MV-4-11 (cell line): ENCODE measurements at places on chromosomes 1 and 21.
A peak's percentile ranks its signal among the peaks of the same experiment; 100 is the strongest.

DNA sequence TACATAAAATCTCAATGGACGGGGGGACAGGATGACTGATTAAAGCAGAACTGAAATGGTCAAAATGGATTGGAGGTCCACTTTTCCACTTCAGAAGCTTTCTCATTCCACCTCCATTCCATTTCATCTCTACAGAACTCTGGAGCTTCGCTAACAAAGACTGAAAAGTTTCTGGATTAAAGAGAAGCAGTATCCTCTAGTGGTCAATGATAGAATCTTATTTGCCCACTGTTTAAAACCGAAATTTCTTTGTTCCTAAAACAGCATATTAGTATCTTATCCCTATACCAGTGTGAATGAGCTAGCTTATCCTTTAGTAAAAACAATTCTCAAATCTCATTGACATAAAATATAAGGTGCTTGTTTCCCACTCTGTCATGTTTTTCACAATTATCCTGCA lies 890.6 kb downstream of the KCNT2 start:
- DNase-seq, result peak; percentile 57

DNA sequence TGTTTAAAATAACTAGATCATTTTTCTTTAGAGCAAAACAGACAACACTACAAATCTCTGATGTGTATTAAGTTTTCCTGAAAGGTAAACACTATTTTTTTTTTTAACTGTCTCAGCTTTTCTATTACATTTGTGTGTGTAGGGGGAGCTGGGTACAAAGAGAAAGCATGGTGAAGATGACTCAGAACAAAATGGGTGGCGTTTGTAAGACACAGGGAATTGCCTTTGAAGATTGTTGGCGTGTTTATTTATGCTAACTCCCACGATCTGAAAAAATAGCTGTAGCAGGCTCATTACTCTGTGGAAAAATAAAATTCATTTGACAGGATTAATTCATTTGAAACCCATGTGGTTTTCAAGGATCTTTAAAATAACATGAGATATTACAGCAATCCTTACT lies 285.1 kb downstream of the RYR2 start:
- DNase-seq, result no peak

- no peak for DNase-seq
These were observed 4.0 kb downstream of the FTCD start for GRCh38 chr21:46151261-46151988.

- DNase-seq, result peak; percentile 19
These were observed 128.0 kb downstream of the ADAMTS1 start for GRCh38 chr21:26717146-26717739.

GRCh38 chr1:36279110-36279788 lies 26.9 kb upstream of the SH3D21 start:
- peak; percentile 14 for DNase-seq

DNA sequence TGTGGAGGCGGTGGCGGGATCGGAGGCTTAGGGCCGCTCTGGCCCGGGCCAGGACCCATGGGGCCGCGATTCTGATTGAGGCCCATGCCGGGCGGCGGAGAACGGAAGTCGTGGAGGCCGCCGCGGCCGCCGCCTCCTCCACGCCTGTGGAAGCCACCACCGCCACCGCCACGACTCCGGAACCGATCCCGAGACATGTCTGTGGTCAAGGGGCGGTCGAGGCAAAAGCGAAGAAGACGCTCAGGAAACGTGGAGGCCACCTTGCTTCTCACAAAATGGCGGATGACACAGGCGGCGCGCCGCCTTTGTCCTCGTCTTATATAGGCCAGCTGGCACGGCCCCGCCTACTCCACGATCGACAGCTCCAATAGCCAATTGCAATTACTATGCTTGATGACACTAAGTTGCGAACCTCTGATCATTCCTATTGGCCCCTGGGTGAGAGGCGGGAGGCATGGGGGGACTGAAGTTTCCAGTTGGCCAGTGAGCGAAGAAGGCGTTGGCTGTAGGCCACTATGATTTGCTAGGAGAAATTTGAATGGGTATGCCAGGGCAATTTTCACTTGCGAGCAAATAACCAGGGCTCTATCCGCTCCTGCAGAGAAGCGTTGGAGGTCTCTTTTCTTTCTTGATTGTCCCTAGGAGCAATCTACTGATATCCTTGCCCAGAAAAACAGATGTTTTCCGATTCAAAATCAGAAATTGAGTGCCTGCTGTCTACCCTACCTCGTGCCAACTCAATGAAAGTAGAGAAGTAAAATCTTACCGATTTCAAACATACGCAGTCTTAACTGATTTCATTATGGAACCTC lies at the start of gene SFPQ:
TSS of gene SFPQ (minus strand) at position 293 of the 812 bp plus-strand sequence. CDS start at position 197, 96 bp downstream.
- DNase-seq, result peak; percentile 99

GRCh38 chr1:9894115-9894514 lies 16.0 kb downstream of the CTNNBIP1 start:
- DNase-seq, result no peak

GRCh38 chr1:21257431-21258135 lies 32.7 kb downstream of the ECE1 start:
- no peak for DNase-seq

- peak; percentile 99 for DNase-seq
These were observed 17.4 kb downstream of the CELA3A start for GRCh38 chr1:22018583-22019559.

DNA sequence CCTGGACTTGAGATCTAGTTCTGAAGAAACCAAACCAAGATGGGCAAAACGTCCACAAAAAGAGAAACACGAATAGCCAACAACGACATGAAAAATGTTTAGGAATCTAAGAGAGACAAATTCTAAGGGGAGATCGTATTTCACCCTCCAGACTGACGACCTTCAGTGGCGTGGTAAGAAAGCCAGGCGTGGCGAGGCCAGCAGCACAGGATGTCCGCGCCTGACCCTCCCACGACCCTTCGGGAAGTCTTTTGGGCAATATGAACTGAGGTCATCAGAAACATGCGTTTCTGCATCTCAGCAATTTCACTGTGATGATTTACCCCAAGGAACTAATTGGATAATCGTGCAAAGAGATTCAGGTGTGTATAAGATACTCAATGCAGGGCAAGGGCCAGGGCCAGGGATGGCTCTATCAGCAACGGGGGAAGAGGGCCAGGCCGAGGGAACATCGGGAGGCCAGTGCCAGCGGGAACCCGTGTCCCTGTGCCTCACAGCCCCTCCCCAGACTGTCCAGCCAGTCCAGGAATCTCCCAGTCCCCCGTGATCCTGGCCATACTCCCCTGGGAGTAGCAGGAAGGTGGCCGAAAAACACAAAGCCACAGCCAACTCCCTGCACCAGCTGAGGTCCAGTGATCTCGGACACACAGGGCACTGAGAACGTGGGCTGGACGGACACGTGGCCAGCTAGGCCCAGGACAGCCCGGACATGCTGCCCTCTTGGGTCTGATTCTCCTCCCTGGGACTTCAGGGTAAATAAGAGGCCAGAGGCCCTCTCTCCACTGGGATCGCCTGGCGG lies 53.6 kb upstream of the ADARB1 start:
- peak; percentile 32 for DNase-seq

DNA sequence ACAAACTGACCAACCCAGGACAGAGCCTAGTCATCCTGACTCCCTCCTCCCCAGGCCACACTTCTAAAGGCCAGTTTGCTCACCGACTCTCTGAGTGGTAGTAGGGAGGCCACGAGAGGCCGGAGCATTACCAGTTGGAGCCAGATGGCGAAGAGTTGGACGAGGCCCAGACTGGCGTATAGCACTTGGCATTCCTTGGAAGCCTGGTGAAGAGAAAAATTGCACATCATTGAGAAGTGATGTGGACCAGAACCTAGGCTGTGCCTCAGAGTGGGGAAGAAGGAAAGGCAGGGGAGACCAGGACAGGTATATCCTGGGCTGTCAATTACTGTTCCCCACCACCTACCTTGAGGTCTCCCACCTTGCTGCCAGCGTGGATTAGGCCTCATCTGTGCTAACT lies 12.2 kb downstream of the PABPC4 start:
- DNase-seq, result no peak

DNA sequence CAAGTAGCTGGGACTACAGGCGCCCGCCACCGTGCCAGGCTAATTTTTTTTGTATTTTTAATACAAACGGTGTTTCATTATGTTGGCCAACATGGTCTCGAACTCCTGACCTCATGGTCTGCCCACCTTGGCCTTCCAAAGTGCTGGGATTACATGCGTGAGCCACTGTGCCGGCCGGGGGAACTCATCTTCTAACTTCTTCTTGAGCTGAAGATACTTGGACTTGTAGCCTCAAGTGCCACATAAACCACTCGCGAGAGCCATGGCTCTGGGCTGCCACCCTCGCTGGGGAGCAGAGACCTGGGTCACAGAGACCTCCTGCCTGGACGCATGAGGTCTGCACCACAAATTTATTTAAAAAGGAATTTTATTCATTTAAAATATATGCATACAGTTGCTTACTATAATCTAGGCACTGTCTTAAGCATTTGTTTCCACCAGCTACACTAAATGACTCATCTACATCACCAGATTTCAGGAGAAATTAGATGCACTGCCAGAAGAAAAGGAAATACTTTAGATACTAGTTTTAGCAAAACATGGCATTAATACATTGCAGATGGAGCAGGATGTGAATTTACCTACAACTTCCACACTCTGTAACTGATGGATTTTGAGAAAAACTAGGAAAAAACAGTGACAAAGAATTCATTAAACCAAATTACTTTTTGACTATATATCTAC lies 29.9 kb upstream of the PUM1 start:
- DNase-seq, result no peak

DNA sequence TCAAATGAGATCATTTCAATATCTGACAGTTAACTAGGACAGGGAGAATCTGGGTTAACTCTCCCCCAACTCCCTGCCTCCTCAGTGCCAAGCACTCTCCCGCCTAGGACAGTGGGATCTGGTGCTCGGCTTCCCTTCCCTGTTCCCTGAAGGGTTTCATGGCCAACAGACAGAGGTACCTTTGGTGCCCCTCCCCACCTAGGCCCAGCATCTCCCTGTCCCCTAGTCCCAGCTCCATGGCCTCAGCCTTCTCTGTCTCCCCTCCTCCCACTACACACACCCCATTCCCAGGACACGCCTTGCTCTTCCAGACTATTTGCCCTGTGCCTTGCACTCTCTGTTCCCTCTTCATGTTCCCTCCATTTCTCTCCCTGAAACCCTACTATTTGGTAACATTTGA lies 77.1 kb downstream of the CD247 start:
- DNase-seq, result no peak

DNA sequence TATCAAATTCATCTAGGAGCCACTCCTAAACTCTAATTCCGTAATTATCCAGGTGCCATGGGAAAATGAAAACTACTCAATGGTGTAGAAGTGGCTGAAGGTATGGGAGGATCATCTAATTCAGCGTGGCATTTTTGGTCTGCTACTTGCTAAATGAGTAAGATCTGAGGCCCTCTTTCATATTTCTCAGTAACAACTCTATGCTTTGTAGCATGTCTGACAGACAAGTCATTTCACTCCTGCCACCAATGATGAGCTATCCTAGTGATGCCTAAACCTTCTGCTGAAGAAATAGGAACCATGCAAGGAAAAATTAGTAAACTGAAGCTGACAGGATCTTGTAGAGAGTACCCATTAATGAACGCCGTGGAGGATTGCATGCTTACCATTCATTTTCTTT lies 145.3 kb downstream of the NTNG1 start:
- no peak for DNase-seq

GRCh38 chr1:109935451-109935900 lies 24.8 kb downstream of the CSF1 start:
- no peak for DNase-seq

GRCh38 chr1:228687587-228687986 lies 47.7 kb upstream of the RHOU start:
- no peak for DNase-seq

GRCh38 chr1:24841593-24841992 lies 88.5 kb downstream of the RUNX3 start:
- no peak for DNase-seq

DNA sequence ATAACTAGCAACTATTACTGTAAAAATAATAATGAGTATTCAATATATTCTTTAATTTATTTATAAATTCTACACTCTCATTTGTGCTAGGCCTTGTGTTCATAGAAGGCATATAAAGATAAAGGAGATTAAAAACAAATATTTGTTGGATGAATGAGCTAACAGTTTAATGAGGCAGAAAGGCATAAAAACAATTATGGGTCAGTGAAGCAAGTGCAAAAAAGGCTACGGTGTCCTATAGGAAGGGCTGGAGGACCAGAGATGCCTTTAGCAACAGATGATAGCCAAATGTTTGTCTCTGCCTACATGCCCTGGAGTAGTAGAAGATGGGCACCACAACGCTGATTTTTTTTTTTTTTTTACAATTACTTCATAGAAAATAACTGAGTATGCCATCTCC lies 45.7 kb downstream of the PTGS2 start:
- no peak for DNase-seq

DNA sequence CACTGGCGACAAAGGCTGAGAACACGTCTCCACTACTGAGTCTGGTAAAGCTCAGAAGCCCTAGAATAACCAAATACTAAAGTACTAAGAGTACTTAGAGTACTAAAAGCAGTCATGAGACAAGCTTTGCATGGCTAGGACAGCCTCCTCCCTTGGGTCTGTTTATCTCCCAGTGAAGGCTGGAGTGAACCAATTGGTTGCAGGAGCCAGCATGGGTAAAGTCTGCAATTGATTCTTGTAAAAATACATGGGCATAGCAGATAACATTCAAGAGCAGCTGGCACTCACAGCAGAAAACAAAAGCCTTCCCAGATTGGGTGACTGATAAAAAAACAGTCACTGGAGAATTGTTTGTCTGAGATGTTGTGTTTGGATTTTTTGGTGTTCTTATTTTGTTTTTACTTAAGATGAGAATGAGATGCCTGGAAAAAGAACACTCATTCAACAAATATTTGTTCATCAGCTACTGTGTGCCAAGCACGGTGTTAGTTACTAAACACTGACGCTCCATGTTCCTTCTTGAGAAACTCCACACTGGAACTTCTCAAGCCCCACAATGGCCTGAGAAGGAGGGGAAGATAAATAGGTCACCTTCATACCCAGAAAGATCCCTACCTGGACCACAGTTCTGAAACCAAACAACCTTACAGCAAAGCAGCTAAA lies 3.7 kb downstream of the IRF6 start:
- DNase-seq, result no peak
